Spinal cord (tissue), 10 donors: ENCODE measurements at places on chromosomes 1 and 21.
A peak's percentile ranks its signal among the peaks of the same experiment; 100 is the strongest.

- peak overlapping the region; percentile 55 for H3K27ac ChIP-seq
- H3K4me1 ChIP-seq: peaks cover 31% of the 10 kb centered on the region
- no peaks in the 10 kb centered on the region for H3K27me3 ChIP-seq
- no peaks in the 10 kb centered on the region for H3K36me3 ChIP-seq
- no peak overlapping the region for H3K4me3 ChIP-seq
These were observed 193.9 kb upstream of the LMO4 start for GRCh38 chr1:87134625-87135328.

- DNase-seq: no peak
- H3K4me1 ChIP-seq: peaks cover 44% of the 10 kb centered on the region
- peaks cover 39% of the 10 kb centered on the region for H3K36me3 ChIP-seq
- no peak overlapping the region for H3K27ac ChIP-seq
These were observed 7.5 kb downstream of the MEGF6 start for GRCh38 chr1:3603571-3604467.

GRCh38 chr1:149849111-149849946 lies 50.0 kb upstream of the BOLA1 start:
- no peaks in the 10 kb centered on the region for H3K27me3 ChIP-seq
- peak overlapping the region; percentile 90 for H3K27ac ChIP-seq
- peak; percentile 2 for DNase-seq

- DNase-seq: no peak
- H3K4me3 ChIP-seq: no peak overlapping the region
- H3K27ac ChIP-seq: no peak overlapping the region
- no peaks in the 10 kb centered on the region for H3K36me3 ChIP-seq
- H3K4me1 ChIP-seq: no peaks in the 10 kb centered on the region
- no peaks in the 10 kb centered on the region for H3K27me3 ChIP-seq
These were observed 14.0 kb upstream of the TRIM67 start for GRCh38 chr1:231147896-231148295.

DNA sequence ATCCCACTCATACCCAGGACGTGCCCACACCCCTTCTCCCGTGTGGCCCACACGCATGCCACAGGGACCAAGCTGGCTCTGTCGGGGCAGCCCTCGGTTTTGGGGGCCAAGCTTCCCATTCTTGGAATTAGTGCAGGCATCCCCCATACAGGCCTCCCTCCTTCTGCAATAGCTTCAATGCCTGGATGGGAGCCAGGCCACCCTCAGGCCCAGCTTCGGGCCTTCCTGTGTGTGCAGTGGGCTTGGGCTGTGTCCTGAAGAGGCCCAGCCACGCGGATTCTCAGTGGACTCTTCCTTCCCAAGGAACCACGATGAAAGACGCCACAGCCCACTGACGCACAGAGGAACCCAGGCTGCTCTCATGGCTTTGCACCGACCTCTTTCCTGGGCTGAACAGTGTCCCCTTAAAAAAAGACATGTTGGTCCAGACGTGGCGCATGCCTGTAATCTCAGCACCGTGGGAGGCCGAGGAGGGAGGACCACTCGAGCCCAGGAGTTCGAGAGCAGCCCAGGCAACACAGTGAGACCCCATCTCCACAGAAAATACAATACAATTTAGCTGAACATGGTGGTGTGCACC lies 3.4 kb downstream of the KRTAP10-11 start:
- H3K36me3 ChIP-seq: no peaks in the 10 kb centered on the region
- peaks cover 8% of the 10 kb centered on the region for H3K4me1 ChIP-seq
- no peaks in the 10 kb centered on the region for H3K27me3 ChIP-seq
- H3K4me3 ChIP-seq: no peak overlapping the region
- DNase-seq: no peak
- H3K27ac ChIP-seq: no peak overlapping the region

DNA sequence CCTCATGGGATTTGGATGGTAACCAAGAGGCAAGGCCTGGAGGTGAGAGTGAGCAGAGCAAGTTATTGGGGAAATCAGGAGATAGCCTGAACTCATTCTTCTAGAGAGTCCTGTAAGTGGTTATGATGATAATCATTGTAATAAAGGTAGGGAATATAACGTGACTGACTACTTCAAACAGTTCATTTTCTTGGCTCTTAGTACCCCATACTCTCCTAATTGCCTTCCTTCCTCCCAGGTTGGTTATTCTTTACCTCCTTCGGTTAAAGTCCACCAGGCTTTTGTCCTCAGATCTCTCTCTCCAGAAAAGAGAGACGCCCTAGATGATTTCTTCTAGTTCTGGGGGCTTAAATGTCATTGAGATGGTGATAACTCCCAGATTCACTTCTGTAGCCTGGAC lies 35.3 kb downstream of the KIF1B start:
- H3K27me3 ChIP-seq: no peaks in the 10 kb centered on the region
- H3K27ac ChIP-seq: no peak overlapping the region
- H3K4me3 ChIP-seq: no peak overlapping the region

- H3K27ac ChIP-seq: no peak overlapping the region
- no peaks in the 10 kb centered on the region for H3K4me1 ChIP-seq
- no peaks in the 10 kb centered on the region for H3K36me3 ChIP-seq
- DNase-seq: no peak
- no peak overlapping the region for H3K4me3 ChIP-seq
These were observed 23.2 kb downstream of the C1orf94 start for GRCh38 chr1:34199927-34200326.

- H3K36me3 ChIP-seq: peaks cover 26% of the 10 kb centered on the region
- H3K4me1 ChIP-seq: no peaks in the 10 kb centered on the region
- no peak overlapping the region for H3K4me3 ChIP-seq
- DNase-seq: no peak
- H3K27me3 ChIP-seq: no peaks in the 10 kb centered on the region
These were observed 300.9 kb downstream of the ASTN1 start for GRCh38 chr1:176863613-176864012.

DNA sequence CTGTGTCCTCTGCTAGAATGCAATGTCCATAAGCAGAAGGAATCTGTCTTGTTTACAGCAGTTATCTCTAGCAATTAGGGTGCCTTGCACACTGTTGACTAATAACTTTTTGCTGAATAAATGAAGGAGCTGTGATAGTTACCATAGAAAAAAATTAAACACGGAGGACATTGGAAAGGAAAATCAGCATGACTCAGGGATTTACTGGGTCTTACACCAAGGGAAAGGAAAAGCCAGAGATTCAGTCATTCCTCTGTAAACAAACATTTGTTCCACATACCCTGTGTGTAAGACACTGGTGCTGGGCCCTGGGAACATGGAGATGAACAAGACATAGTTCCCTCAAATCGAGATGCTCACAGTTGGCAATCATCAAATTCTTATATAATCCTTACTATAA lies 183.3 kb downstream of the PTGER3 start:
- DNase-seq: no peak
- no peak overlapping the region for H3K27ac ChIP-seq
- H3K4me3 ChIP-seq: no peak overlapping the region
- H3K27me3 ChIP-seq: no peaks in the 10 kb centered on the region
- H3K4me1 ChIP-seq: no peaks in the 10 kb centered on the region

DNA sequence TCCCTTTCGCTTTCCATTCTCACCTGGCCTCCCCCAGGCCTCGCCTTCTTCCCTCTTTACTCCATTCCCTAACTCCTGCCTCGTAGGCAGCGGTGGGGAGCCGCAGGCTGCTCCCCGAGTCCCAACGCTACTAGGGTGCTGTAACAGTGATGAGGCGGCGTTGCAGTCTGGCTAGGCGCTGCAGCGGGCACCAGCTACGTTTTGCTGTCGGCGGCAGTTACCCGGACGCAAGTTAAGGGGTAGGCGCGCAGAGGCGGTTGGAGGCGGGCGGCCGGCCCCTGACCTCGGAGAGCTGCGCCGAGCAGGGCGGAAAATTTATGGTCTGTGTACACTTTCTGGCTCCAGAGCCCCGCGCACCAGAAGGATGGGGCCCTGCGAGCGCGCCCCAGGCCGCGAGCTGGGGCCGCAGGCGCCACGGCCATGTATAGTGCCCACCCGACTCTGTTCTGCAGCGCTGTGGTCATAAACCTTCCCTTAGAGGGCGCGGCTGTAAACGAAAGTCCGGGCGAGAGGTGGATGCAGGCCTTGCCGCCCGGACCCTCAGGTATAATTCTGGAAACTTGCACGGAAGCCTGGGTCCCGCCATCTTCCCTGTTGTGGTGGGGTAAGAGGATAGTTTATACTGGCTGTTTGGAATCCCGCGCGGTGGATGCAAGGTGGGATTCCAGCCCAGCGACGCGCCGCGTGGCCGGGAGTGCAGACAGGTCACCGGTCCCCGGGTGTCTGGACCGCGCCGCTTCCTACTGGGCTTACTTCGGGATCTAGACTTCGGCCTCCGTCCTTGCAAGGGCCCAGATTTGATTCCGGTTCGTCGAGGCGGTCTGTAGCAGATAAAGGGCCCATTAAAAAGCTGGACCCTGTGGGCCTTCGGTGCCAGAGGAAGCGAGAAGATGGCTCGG lies 15.0 kb downstream of the HLX start:
- peaks cover 80% of the 10 kb centered on the region for H3K27me3 ChIP-seq
- H3K4me1 ChIP-seq: peaks cover 29% of the 10 kb centered on the region
- no peak for DNase-seq
- H3K36me3 ChIP-seq: no peaks in the 10 kb centered on the region
- no peak overlapping the region for H3K27ac ChIP-seq

- H3K27me3 ChIP-seq: peaks cover 15% of the 10 kb centered on the region
- no peak for DNase-seq
- peak overlapping the region; percentile 95 for H3K27ac ChIP-seq
These were observed 28.4 kb upstream of the NFIA start for GRCh38 chr1:61053712-61054600.

- no peaks in the 10 kb centered on the region for H3K4me1 ChIP-seq
- H3K4me3 ChIP-seq: no peak overlapping the region
- DNase-seq: no peak
These were observed 341.5 kb downstream of the KCNH1 start for GRCh38 chr1:210792250-210793102.

DNA sequence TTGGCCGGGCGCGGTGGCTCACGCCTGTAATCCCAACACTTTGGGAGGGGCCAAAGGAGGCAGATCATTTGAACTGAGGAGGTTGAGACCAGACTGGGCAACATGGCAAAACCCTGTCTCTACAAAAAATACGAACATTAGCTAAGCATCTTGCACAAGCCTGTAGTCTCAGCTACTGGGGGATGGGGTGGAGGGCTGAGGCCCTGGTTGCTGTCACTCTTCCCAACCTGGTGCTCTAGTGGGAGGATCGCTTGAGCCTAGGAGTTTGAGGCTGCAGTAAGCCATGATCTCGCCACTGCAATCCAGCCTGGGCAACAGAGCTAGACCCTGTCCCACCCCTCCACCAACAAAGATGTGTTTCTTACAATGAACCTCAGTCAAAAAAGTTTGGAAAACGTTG lies 2.8 kb downstream of the PHGDH start:
- no peaks in the 10 kb centered on the region for H3K36me3 ChIP-seq
- peak overlapping the region; percentile 94 for H3K27ac ChIP-seq
- H3K4me1 ChIP-seq: peaks cover 42% of the 10 kb centered on the region

GRCh38 chr1:211267204-211267857 lies 8.2 kb downstream of the RCOR3 start:
- no peak overlapping the region for H3K27ac ChIP-seq
- H3K4me1 ChIP-seq: no peaks in the 10 kb centered on the region
- no peaks in the 10 kb centered on the region for H3K27me3 ChIP-seq
- no peak overlapping the region for H3K4me3 ChIP-seq

- no peaks in the 10 kb centered on the region for H3K27me3 ChIP-seq
- no peaks in the 10 kb centered on the region for H3K36me3 ChIP-seq
- no peaks in the 10 kb centered on the region for H3K4me1 ChIP-seq
- H3K27ac ChIP-seq: no peak overlapping the region
These were observed 83.9 kb upstream of the ATP1A1 start for GRCh38 chr1:116289193-116289592.

DNA sequence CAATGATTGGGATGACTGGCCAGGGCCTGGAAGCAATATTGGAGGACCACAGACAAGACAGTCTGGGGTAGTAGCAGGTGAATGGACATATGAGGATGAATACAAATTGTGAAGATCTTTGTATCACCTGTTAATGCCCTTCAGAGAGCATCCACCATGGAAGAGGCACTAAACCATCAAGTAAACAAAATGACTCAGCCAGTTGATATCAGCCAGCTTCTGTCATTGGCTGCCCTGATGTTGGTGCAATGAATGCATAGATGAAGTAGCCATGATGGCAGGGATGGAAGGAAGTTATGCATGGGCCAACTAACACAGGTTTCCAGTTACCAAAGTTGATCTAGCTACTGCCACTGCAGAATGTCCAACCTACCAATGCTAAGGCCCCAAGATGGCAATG lies 16.1 kb upstream of the ERI3 start:
- no peaks in the 10 kb centered on the region for H3K36me3 ChIP-seq
- H3K4me1 ChIP-seq: no peaks in the 10 kb centered on the region
- H3K27ac ChIP-seq: no peak overlapping the region
- no peak overlapping the region for H3K4me3 ChIP-seq
- H3K27me3 ChIP-seq: no peaks in the 10 kb centered on the region

- H3K27ac ChIP-seq: no peak overlapping the region
- peaks cover 3% of the 10 kb centered on the region for H3K4me1 ChIP-seq
- DNase-seq: no peak
- no peak overlapping the region for H3K4me3 ChIP-seq
- H3K36me3 ChIP-seq: peaks cover 29% of the 10 kb centered on the region
These were observed 104.7 kb downstream of the JAK1 start for GRCh38 chr1:64861611-64862010.

DNA sequence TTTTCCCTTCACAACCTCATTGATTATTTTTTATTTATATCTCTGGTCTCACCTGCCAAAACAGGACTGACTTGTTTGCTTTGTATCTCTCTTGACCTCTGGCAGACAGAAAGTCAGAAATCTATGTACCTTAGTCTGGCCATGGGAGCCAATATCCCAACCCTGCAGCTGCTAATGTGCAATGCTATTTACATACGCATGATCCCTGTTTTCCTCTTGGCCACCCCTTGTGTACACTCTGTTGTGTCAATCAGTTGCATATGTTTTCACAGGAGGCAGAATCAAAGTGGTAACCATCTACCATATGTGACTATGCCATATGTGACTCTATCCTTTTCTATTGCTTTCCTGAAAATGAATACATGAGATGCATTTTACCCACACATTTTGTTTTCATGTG lies 688.8 kb downstream of the PLA2G4A start:
- no peaks in the 10 kb centered on the region for H3K4me1 ChIP-seq
- DNase-seq: no peak
- no peaks in the 10 kb centered on the region for H3K27me3 ChIP-seq
- no peaks in the 10 kb centered on the region for H3K36me3 ChIP-seq
- no peak overlapping the region for H3K27ac ChIP-seq

GRCh38 chr21:41663805-41664788 lies 102.8 kb downstream of the RIPK4 start:
- no peak overlapping the region for H3K4me3 ChIP-seq
- no peak for DNase-seq
- peaks cover 2% of the 10 kb centered on the region for H3K27me3 ChIP-seq
- H3K27ac ChIP-seq: no peak overlapping the region
- no peaks in the 10 kb centered on the region for H3K36me3 ChIP-seq

- H3K27me3 ChIP-seq: no peaks in the 10 kb centered on the region
- H3K4me1 ChIP-seq: no peaks in the 10 kb centered on the region
- no peak overlapping the region for H3K4me3 ChIP-seq
These were observed 29.3 kb downstream of the SIPA1L2 start for GRCh38 chr1:232600424-232601258.
